ENCODE measurements at places on chromosomes 2 and 18. TPM values are rescaled to one million over a fixed set of nuclear protein-coding genes. Genes with fewer than 3 reads are reported as not detected.

GRCh38 chr2:176818617-176819016, 394.0 kb upstream of the HNRNPA3 start:
- H3K27me3 ChIP-seq, result peaks cover 6% of the 10 kb centered on the region
- H3K4me3 ChIP-seq, result no peak overlapping the region
- no peaks in the 10 kb centered on the region for H3K36me3 ChIP-seq
- no peak for DNase-seq
- H3K4me1 ChIP-seq, result no peaks in the 10 kb centered on the region
- no peak overlapping the region for H3K27ac ChIP-seq

GRCh38 chr2:70641263-70641784, 87.7 kb upstream of the TGFA start:
- H3K27me3 ChIP-seq, result no peaks in the 10 kb centered on the region
- H3K4me1 ChIP-seq, result no peaks in the 10 kb centered on the region
- no peak for DNase-seq
- H3K27ac ChIP-seq, result no peak overlapping the region

DNA sequence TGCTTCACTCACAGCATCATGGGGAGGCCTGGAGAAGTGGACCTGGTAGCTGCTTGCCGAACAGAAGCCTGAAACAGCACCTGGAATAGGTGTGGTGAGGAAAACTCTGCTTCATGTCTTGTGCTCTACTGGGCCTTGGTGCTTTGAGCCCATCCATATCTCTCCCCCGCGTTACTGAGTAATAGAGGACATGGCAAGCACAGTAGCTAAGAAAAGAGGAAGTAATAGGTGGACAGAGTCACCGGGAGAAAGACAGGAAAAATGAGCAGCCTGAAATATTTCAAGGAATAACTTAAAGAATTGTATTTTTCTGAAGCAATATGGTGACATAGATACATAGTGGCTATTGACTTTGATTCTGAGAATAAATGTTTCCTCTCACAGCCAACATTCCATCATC, 14.0 kb upstream of the HNMT start:
- H3K27ac ChIP-seq, result no peak overlapping the region
- peaks cover 5% of the 10 kb centered on the region for H3K4me1 ChIP-seq
- H3K36me3 ChIP-seq, result no peaks in the 10 kb centered on the region
- no peak overlapping the region for H3K4me3 ChIP-seq

Gene RGPD8
- 7.2 TPM for total RNA-seq
